ENCODE measurements at places on chromosomes 13 and 19. TPM values are rescaled to one million over a fixed set of nuclear protein-coding genes. Genes with fewer than 3 reads are reported as not detected.

Gene POU2F2
- 7.7 TPM for polyA plus RNA-seq

Gene PLEKHF1
- 35.4 TPM for polyA plus RNA-seq

Gene ZNF582
- 6.2 TPM for polyA plus RNA-seq

Gene LGALS14
- polyA plus RNA-seq = 2.0 TPM

GRCh38 chr13:97460004-97460775 lies 26.2 kb downstream of the RAP2A start:
- peak overlapping the region; percentile 44 for H3K27ac ChIP-seq
- H3K36me3 ChIP-seq = peaks cover 8% of the 10 kb centered on the region
- H3K4me3 ChIP-seq = no peak overlapping the region
- H3K4me1 ChIP-seq = peaks cover 18% of the 10 kb centered on the region
- H3K27me3 ChIP-seq = no peaks in the 10 kb centered on the region
- DNase-seq = peak; percentile 18

GRCh38 chr19:6588508-6589345 lies 2.2 kb downstream of the CD70 start:
- no peaks in the 10 kb centered on the region for H3K36me3 ChIP-seq
- no peak overlapping the region for H3K27ac ChIP-seq
- peaks cover 4% of the 10 kb centered on the region for H3K4me1 ChIP-seq
- H3K4me3 ChIP-seq = no peak overlapping the region

- peak overlapping the region; percentile 96 for H3K27ac ChIP-seq
- H3K4me3 ChIP-seq = peak overlapping the region; percentile 91
- peaks cover 31% of the 10 kb centered on the region for H3K36me3 ChIP-seq
- H3K4me1 ChIP-seq = peaks cover 30% of the 10 kb centered on the region
Measured at GRCh38 chr13:41458187-41458760, 924 bp downstream of the RGCC start.

DNA sequence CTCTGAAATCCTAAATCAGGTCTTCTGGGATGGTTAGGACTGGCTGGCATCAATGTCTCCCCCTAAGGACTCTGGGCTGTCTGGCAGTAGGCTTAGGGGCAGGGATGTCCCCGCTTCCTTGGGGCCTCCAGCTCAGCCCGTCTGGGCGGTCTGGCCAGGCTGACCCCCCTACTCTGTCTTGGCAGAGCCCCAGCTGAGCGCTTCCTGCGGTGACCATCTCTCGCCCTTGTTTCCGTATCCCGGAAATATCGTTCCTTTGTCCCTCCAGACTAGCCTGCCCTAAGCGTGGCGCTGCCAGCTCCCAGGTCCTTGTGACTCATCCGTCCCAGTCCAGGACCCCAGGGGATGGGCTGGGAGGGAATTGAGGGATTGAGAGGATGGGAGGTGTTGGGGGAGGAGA lies 11.3 kb downstream of the GTPBP3 start:
- H3K36me3 ChIP-seq = peaks cover 4% of the 10 kb centered on the region
- H3K27ac ChIP-seq = no peak overlapping the region
- no peak overlapping the region for H3K4me3 ChIP-seq
- peaks cover 3% of the 10 kb centered on the region for H3K27me3 ChIP-seq

DNA sequence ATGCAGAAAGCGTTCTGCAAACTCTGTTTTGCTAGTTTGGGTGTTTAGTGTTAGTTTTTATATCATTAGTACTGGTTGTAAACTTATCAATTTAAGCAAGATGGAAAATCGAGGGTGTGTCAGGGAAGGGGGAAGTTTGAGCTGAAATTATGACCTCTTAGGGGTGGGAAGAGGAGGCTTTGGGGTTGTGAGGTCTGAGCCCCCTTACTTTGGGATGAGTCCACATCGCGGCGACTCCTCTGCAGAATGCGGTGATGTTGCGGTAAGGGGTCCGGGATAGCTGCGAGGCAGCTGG lies 743 bp upstream of the NDUFS7 start:
- H3K27me3 ChIP-seq = peaks cover 17% of the 10 kb centered on the region
- DNase-seq = no peak
- peak overlapping the region; percentile 87 for H3K4me3 ChIP-seq
- peaks cover 10% of the 10 kb centered on the region for H3K4me1 ChIP-seq
- H3K36me3 ChIP-seq = peaks cover 6% of the 10 kb centered on the region

GRCh38 chr19:50759886-50760285 lies 10.4 kb upstream of the GPR32 start:
- no peak overlapping the region for H3K4me3 ChIP-seq
- H3K27ac ChIP-seq = no peak overlapping the region
- H3K36me3 ChIP-seq = no peaks in the 10 kb centered on the region
- no peaks in the 10 kb centered on the region for H3K4me1 ChIP-seq

- no peak overlapping the region for H3K4me3 ChIP-seq
- no peak for DNase-seq
- H3K4me1 ChIP-seq = no peaks in the 10 kb centered on the region
- no peaks in the 10 kb centered on the region for H3K27me3 ChIP-seq
- no peak overlapping the region for H3K27ac ChIP-seq
- no peaks in the 10 kb centered on the region for H3K36me3 ChIP-seq
Measured at GRCh38 chr13:24032674-24033073, 127.8 kb upstream of the SPATA13 start.

GRCh38 chr13:74174810-74175209 lies 40.6 kb upstream of the KLF12 start:
- H3K27ac ChIP-seq = no peak overlapping the region
- H3K27me3 ChIP-seq = no peaks in the 10 kb centered on the region
- H3K4me1 ChIP-seq = no peaks in the 10 kb centered on the region
- no peak overlapping the region for H3K4me3 ChIP-seq
- DNase-seq = no peak

- H3K4me3 ChIP-seq = no peak overlapping the region
- no peaks in the 10 kb centered on the region for H3K4me1 ChIP-seq
- H3K36me3 ChIP-seq = no peaks in the 10 kb centered on the region
- no peak overlapping the region for H3K27ac ChIP-seq
- peak; percentile 13 for DNase-seq
- H3K27me3 ChIP-seq = no peaks in the 10 kb centered on the region
Measured at GRCh38 chr13:46079770-46080169, 25.1 kb downstream of the CPB2 start.

DNA sequence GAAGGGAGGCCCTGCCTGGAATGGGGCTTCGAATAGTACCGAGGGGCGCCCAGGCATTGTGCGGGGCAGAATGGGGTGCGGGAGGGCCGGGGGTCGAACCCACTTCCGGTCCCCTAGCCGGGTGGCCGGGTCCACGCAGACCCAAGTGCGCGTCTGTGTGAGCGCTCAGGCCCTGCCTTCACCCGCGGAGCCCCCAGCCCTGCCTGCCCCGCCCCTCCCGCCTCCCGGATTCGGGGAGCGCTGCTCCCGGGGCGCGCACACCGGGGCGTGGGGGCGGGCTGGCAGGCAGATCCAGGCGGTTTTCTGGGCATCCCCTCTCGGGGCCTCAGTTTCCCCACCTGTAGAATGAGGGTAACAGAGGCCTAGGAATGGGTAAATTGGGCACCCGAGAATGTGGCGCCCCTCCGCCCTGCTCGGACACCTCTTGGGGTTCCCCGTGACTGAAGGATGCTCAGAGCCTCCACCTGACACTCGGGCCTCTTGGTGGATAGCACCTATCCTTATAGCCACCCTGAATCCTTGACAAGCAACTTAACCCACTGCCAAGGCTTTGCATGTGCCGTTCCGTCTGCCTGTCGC lies 682 bp downstream of the PIK3R2 start:
- H3K27me3 ChIP-seq = no peaks in the 10 kb centered on the region
- H3K4me1 ChIP-seq = peaks cover 34% of the 10 kb centered on the region
- H3K4me3 ChIP-seq = peak overlapping the region; percentile 71
- DNase-seq = no peak
- H3K36me3 ChIP-seq = peaks cover 10% of the 10 kb centered on the region

All from thymus (tissue), 14 donors.